ENCODE measurements at places on chromosomes 1 and 21.

DNA sequence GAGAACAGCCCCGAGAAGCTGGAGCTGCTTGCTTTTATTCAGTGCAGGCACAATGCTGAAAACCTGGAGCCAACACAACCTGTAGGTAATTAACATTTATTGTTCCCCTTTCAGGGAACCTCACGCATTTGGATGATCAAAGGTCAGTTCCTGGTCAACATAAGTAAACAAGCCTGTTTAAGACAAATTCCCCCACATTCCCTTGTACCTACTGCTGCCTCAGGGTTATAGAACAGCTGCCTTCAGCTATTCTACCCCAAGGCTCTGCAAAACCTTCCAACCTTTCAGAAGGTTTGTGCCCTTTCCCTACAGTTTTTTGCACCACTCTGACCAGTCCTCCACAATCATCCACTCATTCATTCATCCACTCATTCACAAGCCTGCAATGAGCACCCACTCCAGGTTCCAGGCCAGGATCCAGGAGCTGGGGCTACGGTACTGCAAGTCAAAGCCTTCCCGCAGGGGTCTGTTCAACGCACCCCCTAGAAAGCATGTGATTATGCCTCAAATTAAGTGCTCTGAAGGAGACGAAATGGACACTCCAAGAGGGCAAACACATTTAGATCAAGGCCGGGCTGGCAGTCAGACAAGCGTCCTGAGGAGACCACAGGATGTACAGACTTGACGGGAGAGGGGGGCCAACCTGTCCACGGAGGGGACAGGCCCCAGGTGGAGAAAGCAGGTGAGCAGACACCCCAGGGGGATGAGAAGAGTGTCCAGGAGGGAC, 683.9 kb downstream of the MATN1 start:
- no peak for DNase-seq

- no peak for DNase-seq
Measured at GRCh38 chr1:5456090-5456811, 536.0 kb downstream of the NPHP4 start.

DNA sequence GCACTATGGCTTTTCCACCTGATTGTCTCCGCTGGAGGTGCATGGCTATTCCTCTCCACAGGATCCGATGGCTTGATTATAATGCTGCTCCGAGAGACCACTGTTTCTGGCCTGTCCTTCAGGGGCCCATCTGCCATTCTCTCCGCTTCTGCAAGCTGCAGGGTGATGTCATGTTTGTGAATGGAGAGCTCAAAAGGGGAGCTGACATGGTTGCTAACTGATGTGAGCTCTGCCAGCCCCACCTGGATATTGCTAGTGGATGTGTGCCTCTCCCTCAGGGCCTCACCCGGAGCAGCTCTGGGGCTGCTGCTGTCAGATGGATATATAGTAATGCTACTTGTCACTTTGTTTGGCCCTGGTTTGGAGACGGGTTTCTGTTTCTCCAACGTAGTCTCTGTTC, 72.3 kb downstream of the KDM1A start:
- DNase-seq, result no peak

DNA sequence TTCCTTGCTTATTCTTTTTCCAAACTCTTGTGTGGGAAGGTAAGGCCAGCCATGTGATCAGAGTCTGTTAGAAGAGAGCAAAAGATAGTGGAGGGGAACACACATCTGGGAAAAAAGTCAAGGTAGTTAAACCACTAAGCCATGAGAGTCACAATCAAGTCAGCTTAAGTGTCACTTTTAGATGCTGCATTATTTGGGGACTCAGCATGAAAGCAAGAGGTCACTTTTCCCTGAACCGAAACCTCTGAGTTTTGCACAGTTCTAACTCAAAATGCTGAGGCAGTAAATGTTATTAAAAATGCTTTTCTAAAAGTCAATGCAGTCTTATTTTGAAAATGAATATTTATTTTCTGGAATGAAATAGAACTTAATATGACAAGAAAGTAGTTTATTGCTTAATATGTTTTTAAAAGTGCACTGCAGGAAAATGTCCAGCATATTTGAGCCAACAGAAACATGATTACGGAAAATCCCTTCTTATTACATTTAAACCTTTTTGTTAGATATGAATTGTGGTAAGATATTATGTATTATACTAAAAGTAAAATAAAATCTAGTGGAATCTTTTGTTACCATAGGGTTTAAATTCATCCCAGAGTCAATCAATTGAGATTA, 69.3 kb downstream of the RBM11 start:
- no peak for DNase-seq

GRCh38 chr1:65255035-65255655, 54.2 kb upstream of the DNAJC6 start:
- DNase-seq, result no peak

DNA sequence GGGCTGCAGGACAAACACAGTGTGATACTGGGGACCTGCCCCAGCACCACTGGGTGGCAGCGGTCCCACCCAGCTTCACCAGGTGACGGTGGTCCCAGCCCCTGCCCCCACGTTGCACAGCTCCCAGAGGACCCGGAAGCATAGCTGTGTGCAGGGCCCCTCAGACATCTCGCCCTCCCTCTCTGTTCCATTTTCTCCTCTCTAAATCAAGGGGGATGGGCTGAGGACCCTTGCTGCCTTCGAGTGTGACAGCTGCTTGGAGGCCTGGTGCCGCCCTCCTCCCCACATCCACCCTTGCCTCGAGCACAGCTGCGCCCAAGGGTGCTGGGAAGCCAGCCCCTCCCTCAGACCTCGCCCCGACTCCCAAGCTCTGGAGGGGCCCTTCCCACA, 16.1 kb upstream of the LRRC3 start:
- no peak for DNase-seq

DNA sequence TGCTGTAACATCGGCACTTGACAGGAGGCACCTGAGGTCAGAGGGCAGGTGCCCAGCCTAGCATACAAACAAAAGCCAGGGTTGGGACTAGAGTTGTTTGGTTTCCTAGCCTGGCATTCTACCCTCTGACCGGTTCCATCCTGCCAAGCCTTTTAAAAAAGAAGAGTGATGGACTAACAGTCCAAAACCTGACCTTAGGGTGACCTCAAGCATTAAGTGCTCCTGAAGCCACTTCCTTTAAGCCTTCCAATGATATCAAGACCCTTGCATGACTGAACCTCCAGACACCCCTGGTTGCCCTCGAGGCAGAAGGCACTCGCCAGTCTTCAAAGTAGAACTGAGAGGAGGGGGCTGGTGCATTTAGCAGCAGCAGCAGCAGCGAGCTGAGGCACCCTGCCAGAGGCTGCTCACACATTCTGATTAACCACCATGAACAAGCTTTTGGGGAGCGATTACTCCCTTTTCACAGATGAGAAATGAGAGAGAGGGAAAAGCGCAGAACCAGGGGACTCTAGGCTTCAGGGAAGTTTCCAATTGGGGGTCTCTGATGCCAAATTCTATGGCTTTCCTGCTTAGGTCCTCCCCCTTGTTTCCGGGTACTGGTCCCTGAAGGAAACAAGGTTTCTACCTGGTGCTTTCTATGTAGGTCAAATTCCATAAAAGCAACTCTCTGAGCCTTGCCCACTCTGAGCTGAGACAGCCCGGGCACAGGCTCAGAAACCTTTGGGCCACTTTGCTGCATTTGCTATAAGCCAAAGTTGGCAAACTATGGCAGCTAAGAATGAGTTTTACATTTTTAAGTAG, 9.2 kb downstream of the SLC2A1 start:
- DNase-seq, result no peak

DNA sequence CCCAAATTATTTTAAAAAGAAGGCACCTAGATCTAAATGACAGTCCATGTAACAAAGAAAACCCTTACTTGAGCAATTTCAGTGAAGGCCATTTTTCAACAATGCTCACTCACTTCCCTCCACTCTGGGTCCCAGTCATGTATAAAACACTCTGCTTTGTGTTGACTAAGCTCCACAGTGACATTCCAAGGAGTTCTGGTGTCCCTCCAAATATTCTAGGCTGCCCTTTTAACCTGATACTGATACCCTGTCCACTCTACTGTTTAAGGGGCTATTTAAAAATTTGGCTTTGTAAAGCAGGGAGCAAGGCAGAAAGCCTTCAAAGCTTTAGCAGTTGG, 73.6 kb downstream of the GNG12 start:
- DNase-seq, result no peak

GRCh38 chr21:43332861-43333297, 94.1 kb downstream of the SIK1 start:
- DNase-seq, result no peak

- no peak for DNase-seq
Measured at GRCh38 chr1:109787845-109788601, 24.3 kb upstream of the EPS8L3 start.

DNA sequence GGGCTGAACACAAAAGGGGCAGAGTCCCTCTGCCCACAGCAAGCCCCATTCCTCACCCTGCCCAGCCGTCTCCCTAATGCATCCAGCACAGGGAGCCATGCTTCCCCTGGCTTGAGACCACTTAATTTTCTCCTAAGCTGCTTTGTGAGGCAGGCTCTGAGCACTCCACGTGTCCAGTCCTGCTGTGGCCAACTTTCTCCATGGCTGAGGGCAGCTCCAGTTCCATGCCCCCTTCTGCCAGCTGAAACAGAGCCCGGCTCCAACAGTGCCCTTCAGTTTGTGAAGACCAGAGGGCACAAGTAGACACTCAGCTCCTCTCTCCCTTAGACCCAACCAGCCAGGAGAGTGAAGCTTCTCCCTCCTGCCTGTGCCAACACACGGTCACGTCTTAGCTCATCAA, 33.8 kb downstream of the PLEKHA6 start:
- DNase-seq, result no peak
